NCI-H446 treated with DMSO at 0.1 percent for 48 hours (cell line): ENCODE measurements at places on chromosomes 7 and 10.

DNA sequence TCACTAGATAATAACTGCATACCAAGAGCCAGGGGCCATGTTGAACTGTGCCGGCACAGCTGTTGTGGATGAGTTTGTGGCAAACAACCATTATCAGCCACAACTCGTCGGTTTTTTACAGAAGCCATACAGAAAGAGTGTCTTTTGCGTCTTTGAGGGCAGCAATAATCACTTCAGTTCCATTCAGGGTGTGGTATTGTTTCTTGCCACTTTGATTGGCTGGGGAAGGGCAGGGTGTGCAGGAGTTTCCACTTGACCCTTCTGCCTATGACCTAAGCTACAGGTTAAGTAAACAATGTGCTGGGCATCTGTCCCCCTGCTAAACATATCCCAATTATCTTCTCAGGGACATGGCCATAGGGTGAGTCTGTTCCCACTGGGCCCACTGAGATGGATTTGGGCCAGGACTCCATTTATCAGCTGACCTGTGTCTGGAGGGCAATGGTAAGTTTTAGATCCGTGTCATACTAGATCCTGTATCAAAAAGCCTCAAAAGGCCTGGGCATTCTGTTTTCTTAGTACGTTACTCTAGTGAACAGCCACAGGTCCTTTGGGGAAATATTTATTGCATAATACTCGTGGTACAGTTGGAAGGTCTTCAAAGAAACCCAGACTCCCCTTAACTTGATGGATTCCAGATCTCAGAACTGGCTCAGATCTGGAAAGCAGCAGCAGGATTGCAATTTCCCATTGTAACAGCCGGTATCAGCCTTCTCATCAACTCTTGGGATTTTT lies 15.9 kb downstream of the ZNF3 start:
- no peak for DNase-seq

DNA sequence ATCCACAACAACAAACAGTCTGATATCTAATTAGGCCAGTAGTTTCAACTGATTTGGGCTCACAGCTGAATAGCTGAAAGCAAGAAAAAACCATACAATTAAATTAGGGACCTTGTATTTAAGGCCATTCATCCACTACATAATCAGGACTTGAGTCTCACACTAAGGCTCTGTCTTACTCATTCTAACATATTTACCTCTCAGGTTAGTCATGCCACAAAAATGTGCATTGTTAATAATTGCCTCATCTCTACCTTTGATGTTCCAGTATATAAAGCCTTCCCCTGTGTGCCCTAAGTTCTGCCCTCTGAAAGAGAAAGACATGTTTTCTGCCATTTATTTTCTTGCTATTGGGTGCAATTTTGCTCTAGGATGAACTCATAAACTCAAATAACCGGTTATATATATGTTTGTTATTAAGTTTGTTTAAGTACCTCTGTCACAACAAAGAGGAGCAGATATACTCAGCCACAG lies 5.3 kb upstream of the C1GALT1 start:
- no peak for DNase-seq

DNA sequence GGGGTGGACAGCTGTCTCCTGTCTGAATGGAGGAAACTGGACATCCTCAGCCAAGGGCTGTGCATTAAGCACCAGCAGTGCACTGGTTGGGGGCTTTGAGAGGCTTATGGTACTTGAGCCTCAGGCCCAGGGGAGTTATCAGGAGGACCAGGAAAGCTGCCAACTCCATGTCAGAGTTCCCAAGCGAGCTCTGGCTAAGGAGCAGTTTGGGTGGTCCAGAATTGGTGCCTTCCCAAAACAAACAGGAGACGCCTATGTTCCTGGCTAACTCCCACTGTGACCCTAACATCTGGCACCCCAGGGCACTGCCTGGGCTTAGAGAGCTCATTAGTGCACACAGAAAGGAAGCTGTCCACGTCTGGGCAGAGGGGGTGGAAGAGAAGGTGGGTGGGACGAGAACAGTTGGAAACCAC lies 408.6 kb upstream of the NPVF start:
- DNase-seq = peak; percentile 17

- no peak for DNase-seq
These were observed 21.2 kb downstream of the INPP5A start for GRCh38 chr10:132558516-132559413.

- DNase-seq = no peak
These were observed 1288.7 kb upstream of the SORCS1 start for GRCh38 chr10:108453166-108453565.

- DNase-seq = no peak
These were observed 6.7 kb upstream of the RASGEF1A start for GRCh38 chr10:43273543-43273942.

GRCh38 chr7:47318395-47319182 lies 263.3 kb downstream of the TNS3 start:
- no peak for DNase-seq

DNA sequence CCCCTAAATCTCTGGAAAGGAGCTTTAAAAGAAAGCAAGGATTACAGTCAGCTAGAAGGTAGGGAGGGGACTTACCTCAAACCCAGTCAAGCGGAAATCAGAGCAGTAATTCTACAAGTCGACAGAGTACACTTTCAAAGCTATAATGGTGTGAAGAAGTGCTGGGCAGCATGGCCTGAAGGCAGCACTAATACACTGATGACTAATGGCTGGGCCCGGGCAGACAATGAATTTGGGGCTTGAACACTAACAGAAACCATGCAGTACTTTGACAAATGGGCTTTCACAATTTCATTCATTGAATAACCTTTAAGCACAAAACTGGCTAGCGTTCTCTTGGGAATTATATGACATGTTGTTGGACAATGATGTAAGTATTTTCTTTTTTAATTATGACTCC lies 4.7 kb downstream of the GLI3 start:
- no peak for DNase-seq

GRCh38 chr10:10818082-10818481 lies 199.6 kb upstream of the CELF2 start:
- no peak for DNase-seq

DNA sequence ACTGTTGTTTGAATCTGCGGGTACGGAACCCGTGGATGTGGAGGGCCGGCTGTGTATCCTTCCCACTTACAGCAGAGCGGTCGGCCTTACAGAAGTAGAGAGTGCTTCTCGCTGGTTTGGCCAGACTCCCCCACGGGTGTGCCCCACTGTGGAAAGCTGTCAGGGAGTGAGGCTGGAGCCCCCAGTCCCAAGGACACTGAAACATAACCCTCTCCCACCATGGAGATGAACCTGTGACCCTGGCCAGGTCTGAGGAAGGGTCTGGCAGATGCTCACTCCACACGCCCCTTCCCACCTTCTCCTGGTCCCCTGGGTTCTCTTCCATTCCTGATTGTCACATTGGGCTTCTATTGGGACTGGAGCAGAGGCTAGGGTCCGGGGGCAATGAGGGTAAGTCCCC lies 39.6 kb downstream of the TSPAN15 start:
- no peak for DNase-seq

- no peak for DNase-seq
These were observed 92.0 kb upstream of the INSIG1 start for GRCh38 chr7:155205368-155206317.

GRCh38 chr7:130982160-130982638 lies 248.2 kb upstream of the KLF14 start:
- DNase-seq = no peak

DNA sequence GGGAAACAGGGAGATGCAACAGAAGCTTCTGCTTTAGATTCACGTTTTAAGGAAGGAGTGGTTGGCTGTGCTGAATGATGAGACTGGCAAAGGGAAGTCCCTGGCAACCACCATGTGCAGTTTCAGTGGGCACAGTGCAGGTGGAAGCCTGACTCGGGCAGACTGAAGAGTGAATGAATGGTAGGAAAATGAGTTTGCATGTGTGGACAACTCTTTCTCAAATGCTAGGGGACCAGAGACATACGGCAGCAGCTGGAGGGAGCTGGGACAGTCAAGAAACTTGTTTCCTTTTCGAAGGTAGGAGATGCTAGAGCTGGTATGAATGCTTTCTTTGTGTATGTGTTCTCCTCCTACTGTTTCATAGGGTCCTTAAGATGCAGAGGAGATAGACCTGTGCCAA lies 29.0 kb downstream of the PODXL start:
- DNase-seq = no peak

- peak; percentile 9 for DNase-seq
These were observed 11.0 kb downstream of the GHRHR start for GRCh38 chr7:30974605-30975255.

GRCh38 chr10:104492329-104492940 lies 138.8 kb downstream of the CFAP58 start:
- DNase-seq = peak; percentile 58
